ENCODE measurements at places on chromosomes 1 and 21.

DNA sequence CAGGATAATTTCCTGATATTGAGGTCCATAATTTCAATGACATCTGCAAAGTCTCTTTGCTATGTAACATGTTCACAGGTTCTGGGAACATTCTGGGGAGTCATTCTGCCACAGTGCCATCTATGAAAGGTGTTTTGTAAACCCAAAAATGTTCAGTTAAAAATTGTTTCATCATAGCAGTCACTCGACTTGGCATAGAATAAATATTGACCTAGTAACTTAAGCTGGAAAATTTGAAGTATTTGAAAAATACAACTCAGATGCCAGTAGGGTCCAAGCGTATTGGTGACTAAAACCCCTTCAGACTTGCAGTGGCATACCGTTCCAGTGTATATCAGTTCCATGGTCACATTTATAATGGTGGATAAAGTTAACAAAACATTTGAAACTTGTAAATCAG is 6.8 kb downstream of the DESI2 start:
- DNase-seq = no peak

GRCh38 chr1:201584471-201585092 is 45.7 kb downstream of the NAV1 start:
- no peak for DNase-seq

DNA sequence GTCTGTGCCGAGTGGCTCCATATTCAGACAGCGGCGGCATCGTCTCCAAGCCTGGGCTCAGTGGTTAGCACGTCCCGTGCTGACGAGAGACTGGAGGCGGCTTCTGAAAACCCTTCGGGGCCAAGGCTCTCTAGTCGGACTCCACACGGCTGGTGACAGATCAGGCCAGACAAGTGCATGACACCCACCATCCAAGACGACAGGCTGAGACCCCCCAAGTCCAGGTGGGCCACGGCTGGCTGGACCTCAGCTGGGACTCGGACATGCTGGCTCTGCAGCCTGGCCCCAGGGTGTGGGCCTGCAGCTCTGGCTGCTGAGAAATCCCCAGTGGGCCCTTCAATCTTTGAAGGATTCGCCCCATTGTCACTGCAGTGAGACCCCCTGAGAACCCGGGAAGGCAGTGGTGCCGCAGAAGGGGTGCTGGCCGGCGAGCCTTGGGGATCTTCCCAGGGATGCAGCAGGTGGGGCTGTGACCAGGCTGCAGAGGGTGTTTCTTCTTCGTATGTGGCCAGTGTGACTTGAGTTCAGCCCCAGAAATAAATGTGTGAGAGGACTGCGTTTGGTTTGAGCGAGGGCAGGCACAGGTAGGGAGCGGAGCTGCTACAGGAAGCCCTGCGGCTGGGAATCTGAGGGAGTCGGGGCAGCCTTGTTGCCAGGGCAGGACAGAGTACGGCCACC is 15.9 kb upstream of the SLC19A1 start:
- DNase-seq = no peak

DNA sequence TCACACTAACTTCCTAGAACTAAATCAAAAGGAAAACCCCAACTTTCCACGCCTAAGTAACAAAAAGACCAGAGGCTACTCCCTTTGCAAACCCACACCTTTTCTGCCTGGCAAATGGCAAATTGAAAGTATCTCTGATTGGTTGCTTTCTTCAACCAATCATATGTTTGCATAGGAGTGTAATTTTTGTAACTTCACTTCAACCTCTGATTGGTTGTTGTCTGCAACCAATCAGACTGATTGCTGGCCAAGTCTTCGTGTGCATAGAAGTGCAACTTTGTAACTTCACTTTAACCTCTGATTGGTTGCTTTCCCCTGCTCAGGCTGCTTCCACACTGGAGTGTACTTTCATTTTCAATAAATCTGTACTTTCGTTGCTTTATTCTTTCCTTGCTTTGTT is 36.9 kb upstream of the PADI2 start:
- DNase-seq = no peak

DNA sequence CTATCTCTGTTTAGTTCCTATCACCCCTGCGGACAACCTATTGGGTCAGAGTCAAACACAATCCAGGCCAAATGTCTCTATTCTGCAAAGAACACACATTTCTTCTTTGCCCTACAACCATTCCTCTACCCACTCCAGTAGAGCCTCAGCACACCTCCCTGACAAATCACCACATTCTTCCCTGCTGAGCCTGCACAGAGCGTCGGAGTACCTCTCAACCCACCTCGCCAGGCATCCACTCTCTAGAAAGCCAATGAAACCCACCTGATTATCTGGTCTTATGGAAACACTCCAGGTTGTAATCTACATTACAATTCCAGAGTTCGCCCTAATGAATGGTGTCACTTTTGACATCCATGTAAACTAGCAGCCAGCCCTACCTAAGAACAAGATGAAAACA is 47.1 kb downstream of the RGS5 start:
- DNase-seq = no peak

- DNase-seq = no peak
Measured at GRCh38 chr1:145845144-145845513, 301 bp upstream of the NUDT17 start.

DNA sequence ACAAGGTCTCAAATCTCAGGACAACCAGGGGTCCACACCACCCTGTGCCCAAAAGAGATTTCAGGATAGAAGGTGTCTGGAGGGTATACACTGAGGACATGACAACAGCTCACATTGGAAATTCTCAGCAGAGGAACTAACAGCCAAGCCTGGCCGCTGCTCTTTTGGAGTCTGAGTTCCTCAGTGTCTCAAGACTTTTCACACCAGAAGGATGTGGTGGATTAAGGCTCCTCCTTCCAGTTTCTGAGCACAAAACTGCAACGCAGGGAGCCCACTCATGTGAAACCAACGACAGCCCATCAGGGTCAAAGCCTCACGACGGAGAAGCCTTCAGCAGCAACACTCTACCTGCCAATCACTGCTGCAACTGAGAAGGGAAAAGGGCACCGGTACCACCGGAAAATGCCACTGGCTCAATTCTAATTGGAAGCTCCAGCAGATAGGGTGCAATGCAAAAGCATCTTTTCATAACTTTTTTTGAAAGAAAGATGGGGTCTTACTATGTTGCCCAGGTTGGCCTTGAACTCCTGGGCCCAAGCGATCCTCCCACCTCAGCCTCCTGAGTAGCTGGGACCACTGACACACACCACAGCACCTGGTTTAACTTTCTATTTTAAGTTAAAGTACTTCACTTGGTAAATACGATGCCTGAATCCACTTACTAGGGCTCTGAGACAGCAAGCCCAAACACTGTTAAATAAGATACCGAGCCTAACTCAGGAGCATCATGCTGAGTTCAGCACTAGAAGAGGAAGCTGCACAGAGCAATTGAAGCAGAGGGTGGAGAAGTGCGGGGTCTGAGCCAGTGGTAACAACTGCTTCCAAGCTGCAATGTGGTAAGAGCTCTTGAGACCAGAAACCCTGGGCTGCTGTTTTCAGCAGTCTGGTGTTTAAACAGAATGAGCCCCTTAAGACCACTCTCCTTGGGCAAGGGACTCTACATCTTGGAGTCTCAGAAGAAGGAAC is 7.8 kb downstream of the CAPZB start:
- no peak for DNase-seq

Measured in LoVo (cell line).